Activated CD8-positive, alpha-beta memory T cell treated with anti-CD3 and anti-CD28 coated beads for 48 hours (primary cell): ENCODE measurements at places on chromosomes 6 and 20.

- no peak for DNase-seq
These were observed 1.6 kb downstream of the ZBTB2 start for GRCh38 chr6:151389618-151390275.

GRCh38 chr6:163843218-163843617 is 428.7 kb downstream of the QKI start:
- DNase-seq = no peak

DNA sequence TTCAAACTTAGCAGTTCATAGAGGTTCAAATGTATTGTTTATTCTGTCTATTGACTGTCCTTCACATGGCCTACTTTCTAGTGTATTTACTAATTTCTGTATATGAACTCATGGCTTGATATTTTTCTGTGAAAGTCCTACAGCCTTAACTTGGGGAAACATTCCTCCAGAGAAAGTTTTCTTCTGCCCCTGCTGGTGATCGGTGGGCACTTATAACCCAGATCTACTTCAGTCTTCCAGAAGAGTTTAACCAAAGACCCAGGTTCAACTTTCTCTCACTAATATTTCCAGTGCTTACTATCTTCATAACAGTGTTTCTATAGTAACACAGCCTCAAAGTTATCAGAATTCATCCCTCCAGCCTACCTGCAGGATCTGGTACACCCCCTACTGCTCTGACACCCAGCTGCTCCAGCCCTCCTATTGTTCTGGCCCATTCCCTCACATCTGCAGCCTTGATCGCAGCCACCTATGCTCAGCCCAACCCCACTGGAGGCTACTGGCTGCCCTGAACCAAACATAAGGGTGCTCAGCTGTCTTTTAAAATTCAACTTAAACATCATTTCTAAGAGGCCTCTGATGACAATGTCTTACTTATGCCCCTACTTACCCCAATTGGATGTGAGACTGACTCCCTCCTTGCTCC is 72.3 kb downstream of the TBX18 start:
- DNase-seq = no peak

DNA sequence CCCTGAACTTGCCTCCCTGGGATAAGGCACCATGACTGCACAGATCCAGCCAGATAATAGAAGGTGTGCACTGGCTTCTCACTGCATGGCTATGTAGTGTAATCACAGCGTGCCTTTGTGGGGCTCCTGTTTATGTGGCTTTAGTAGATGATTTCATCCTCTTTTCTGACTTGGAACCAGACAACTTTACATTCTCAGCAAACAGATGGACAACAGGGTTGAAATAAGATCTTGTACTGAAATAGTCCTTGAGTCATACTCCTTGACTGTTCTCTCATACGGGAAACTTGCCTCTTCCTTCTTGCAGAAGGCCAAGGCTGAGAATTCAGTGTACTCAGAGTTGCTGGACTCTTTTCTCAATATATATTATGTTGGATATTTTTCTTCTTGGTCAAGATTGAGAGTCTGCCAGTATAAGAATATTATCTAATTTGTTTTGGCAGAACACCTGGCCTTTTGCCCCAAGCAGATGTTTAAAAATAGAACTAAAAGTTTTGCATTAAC is 25.0 kb upstream of the RNF144B start:
- no peak for DNase-seq

- no peak for DNase-seq
These were observed 169.7 kb upstream of the GGTLC1 start for GRCh38 chr20:24158281-24158680.

GRCh38 chr6:124888581-124889371 is 73.5 kb upstream of the RNF217 start:
- DNase-seq = no peak

- DNase-seq = no peak
These were observed 9.1 kb downstream of the SMPDL3A start for GRCh38 chr6:122798099-122798641.

- DNase-seq = no peak
These were observed 837.3 kb upstream of the SLC35B3 start for GRCh38 chr6:9272671-9273070.

GRCh38 chr6:150069706-150070105 is 785 bp upstream of the ULBP3 start:
- no peak for DNase-seq

DNA sequence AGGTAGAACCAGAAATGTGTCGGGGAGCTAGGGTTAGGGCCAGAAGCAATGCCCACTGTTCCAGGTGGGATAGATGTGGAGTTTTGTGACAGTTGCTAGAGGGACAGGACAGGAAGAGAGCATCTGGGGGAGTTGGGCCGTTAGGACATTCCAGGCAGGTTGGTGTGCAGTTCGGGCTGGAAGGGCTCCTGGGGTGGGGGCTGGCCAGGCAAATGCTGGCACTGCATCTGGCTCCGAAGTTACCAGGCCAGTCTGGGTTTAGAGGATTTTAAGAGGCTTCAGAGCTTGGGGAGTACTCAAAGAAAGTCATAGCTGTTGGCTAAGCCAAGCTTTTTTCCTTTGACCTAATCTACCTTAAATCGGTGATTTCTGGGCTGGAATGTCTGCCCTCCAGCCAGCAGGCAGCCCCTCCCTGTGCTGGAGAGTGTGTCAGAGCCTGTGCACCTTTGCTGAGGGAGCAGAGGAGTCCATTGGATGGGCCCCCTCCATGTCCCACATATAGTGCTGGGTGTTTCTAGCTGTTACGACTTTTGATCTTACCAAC is 20.8 kb downstream of the PLCG1 start:
- DNase-seq = no peak

DNA sequence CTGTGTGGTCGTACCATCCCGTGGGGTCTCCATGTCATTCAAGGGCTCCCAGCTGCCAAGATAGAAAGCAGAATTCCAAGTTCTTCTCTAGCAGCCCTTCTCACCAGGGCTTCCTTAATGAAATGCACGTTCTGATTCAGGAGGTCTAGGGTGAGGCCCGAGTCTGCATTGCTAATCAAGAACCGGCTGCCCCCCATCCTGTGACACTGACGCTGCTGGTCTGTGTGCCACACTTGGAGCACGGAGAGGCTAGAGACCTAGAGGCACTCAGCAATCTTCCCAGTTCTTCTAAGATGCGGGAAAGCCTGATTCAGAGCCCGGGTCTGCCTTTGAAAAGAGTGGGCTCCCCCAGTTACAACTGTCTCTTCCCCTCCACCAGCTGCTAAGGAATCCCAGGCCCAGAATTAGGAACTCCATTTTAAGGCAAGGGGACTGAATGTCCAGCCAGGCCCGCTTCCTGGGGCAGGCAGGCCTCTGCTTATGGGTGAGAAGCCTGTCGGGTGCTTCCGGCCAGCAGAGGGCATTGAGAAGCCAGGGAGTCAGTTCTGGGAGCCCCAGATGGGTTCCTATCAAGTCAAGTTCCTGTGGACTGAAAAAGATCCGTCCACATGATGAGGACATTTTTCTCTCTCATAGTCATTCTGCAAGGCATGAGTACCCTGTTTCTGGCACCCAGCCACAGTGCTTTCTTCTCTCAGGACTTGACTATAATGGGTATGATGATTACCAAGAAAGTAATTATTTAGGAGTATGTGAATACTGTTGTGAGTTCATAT is 69.8 kb upstream of the RIN2 start:
- no peak for DNase-seq
